ENCODE measurements at places on chromosomes 13 and 19.

DNA sequence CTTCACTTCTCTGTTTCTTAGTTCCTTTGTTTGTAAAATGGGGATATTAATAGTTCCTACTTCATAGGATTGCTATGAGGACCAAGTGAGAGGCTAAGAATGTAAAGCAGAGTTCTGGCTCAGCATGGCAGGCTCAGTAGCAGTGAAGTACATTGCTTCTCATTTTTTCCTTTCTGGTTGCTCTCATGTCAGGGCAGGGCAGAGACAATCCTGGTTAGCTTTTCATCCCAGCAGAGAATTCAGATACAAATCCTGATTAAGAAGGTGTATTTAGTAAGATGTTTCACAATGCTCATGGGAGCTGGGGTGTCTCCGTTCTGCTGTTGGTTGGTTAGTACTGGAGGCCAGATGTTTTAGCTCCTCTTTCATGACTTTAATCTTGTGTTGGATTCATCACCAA, 42.9 kb downstream of the WASF3 start:
- DNase-seq = no peak

DNA sequence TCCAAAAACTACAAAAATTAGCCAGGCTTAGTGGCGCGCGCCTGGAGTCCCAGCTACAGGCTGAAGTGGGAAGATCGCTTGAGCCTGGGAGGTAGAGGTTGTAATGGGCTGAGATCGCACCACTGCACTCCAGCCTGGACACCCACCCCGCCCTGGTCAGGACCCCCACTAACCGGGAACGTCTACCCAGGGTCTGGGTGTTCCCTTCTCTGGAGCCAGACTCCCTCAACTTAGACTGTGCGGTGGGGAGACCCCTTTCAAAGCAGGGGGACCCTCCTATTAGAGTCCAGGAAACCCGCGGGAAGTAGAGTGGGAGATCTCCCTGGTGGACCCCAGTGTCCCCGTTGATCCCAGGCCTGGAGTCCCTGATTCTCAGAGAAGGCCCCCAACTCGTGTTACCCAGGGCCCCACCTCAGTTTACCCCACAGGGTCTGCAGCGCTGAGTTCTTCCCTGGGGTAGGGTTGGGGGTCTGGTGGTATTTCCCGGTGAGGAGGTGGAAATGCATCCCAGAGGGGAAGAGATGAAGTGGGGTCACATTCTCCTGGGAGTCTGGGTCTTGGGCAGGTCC, 6.1 kb upstream of the ARRDC2 start:
- DNase-seq = no peak

- DNase-seq = no peak
These were observed 2.3 kb downstream of the MYH14 start for GRCh38 chr19:50205681-50206138.

DNA sequence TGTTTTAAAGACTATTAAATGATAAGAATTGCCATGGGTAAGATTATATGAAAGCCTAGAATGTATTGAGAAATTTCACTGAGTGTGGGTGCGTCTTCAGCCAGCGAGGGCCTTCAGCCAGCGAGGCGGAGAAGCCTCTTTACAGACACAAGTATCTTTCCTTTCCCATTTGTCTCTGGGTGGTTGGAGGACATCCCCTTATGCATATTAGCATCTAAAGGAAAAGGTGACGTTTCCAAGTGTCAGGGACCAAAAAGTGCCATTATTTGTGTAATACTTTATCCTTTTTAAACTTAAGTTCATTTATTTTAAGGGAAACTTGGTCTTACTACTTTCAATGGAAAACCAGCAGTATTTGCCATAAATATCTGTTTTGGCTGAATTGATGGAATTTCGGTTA, 22.2 kb downstream of the SMARCA4 start:
- DNase-seq = no peak

- DNase-seq = no peak
These were observed 29.4 kb upstream of the FBXL3 start for GRCh38 chr13:77056382-77056781.

GRCh38 chr13:80684217-80684991, 343.5 kb upstream of the SPRY2 start:
- DNase-seq = no peak

DNA sequence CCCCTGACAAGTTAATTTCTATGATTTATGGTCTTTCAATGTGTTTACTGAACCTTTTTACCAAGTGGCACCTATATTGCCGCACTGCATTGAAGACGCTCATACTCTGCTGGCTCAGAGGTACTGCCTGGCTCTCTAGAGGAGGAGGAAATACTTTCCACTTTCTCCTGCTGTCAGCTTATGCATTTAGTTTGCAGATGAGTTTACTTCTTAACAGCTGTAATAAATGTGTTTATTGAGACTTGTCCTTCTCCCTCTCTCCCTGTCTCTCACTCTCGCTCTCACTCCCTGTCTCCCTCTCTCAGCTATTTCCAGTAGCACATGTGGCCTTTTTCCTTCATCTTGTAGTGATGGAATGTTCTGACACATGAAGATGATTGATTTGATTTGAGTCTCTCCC, 60.3 kb upstream of the SPATA13 start:
- DNase-seq = no peak

DNA sequence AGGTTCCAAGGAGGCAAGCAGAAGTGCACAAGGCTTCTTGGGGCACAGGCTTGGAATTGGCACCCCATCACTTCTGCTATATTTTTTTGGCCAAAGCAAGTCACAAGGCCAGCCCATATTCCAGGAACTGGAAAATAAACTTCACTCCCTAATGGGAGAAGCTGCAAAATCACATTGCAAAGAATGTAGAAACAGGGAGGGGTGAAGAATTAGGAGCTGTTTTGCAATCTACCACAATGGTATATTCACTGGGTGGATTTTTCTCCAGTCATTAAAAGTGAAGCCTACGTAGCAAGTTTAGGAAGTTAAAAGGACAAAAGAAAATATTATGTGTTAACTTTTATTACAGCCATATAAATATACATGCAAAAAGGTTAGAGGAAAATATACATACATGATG, 464.8 kb downstream of the COG6 start:
- DNase-seq = no peak

DNA sequence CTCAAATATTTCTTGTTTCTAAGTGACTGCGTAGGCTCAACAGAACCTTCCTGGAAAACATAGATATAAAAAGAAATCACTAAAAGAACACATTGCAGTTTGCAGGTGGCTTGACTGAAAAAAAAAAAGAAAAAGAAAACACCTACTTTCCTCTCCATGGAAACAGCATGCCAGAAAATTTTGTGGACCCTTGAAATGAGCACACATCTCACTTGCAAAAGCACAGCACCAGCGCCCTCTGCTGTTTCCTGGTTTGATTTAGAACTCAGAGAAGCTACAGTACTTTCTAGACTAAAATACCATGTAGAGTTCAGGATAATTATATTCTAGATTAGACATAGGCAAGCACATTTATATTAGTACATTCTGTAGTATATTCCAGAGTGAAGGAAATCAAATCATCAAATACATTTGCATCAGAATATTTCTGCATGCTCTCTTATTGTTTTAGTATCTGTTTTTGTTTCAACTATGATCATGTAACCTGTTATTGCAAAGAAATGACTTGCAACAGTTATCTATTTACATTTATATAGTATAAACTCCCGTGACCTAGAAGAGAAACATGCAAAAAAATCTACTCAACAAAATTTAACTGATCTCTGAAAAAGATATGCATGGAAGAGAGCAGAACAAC, 22.3 kb upstream of the XPO4 start:
- DNase-seq = peak; percentile 70

DNA sequence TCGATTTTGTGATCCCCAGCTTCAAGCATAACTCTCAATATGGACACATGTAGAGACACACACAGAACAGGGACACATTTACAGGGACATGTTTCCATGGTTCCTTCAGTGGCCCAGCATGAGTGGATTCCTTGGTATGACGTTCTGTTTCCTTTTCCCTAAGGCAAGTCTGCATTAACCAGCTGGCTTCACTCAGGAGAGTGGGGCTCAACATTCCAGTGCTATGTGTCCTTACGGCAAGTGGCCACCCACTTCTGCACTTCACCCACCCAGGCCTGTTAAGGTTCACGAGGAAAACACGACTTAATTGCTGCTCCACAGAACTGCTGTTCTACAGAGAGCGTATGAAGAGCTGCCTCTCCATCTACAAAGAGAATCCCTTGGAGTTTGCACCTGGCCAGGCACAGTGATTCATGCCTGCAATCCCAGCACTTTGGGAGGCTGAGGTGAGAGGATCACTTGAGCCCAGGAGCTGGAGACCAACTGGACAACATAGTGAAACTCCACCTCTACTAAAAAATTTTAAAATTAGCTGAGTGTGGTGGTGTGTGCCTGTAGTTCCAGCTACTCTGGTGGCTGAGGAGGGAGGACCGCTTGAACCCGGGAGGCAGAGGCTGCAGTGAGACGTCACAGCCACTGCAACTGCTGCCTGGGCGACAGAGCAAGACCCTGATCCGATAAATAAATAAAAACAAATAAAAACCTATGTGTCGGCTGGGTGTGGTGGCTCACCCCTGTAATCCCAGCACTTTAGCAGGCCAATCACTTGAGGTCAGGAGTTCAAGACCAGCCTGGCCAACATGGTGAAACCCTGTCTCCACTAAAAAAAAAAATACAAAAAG, 32.5 kb downstream of the BRD4 start:
- no peak for DNase-seq

GRCh38 chr19:55080121-55080967, 4.7 kb downstream of the EPS8L1 start:
- peak; percentile 73 for DNase-seq

GRCh38 chr19:49441210-49441959, at the start of gene SLC17A7:
TSS of gene SLC17A7 (minus strand) at chr19:49441527. CDS start at chr19:49441379, 148 bp downstream.
- DNase-seq = peak; percentile 53

DNA sequence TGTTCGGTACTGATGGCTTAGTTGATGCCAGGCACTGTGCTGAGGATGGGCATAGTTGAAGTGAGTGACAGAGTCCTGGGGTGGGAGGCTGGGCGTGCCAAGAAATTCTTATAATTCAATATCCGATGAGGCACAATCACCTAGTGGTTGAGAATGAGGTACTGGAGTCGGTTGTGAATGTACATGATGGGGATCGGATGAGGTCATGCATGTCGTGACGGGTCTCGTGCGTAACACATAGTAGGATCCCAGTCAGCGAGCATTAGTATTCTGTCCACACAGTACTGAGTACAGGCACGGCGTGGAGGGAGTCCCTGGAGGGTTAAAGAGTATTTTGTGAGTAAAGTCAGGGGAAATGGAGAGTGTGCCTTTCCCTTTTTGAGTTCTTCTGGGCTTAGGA, 2.8 kb downstream of the SAFB start:
- no peak for DNase-seq

DNA sequence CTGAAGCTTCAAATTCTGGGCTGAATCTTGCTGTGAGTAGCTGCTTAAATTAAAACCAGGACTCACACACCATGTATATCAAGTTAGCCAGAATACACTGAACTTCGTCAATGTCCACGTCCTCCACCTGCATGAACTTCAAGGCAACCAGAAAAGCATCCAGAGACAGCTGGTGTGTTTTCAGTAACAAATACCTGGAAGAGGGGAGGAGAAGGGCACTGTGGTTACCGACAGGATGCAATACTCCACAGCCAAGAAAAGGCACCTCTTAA, 20.4 kb downstream of the PROZ start:
- no peak for DNase-seq

GRCh38 chr19:32178401-32178800, 167.0 kb upstream of the ZNF507 start:
- DNase-seq = no peak

DNA sequence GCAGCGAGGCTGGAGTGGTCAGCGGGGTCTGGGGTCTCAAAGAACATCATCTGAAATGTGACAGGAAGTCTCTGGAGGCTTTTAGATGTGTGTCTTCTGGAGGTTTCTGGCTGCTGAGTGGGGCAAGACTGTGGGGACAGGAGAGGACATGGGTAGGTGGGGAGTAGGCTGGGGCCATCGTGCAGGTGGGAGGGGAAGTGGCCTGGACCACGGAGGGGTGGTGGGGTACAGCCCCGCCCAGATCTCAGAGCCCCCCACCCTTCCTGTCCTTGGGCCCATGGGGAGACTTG, 6.2 kb downstream of the AP1M1 start:
- no peak for DNase-seq

- no peak for DNase-seq
These were observed 68.9 kb downstream of the SHISA2 start for GRCh38 chr13:25982907-25983306.

- DNase-seq = no peak
These were observed 2.2 kb upstream of the AMH start for GRCh38 chr19:2246801-2247361.

- peak; percentile 44 for DNase-seq
These were observed 25.1 kb upstream of the MEIS3 start for GRCh38 chr19:47444388-47444821.

- DNase-seq = no peak
These were observed 10.4 kb downstream of the NUDT19 start for GRCh38 chr19:32702010-32702409.

DNA sequence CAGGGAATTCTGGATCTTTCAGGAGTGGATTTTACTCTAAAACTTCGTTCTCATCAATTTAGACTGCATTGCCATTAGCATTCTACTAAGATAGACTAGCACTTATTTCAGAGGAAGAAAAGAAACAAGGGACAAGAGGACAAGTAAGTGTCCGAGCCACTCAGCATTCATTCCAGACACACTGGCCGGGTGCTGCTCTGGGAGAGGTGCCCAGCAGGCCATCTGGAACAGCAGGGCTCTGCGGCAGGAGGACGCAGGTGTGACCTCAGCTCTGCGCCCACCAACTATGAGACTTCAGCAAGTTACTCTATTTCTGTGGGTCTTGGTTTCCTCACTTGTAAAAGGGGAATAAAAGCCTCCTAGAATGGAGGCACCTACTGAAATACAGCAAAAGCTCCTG, 4.2 kb downstream of the EPS15L1 start:
- no peak for DNase-seq

GRCh38 chr19:30225676-30226463, 146.3 kb upstream of the ZNF536 start:
- no peak for DNase-seq

GRCh38 chr19:10471909-10472308, 31.2 kb downstream of the KEAP1 start:
- DNase-seq = peak; percentile 50

GRCh38 chr13:20192158-20192835, 441 bp downstream of the GJB2 start:
- DNase-seq = peak; percentile 4

GRCh38 chr19:47111006-47111621, 2.5 kb downstream of the ZC3H4 start:
- DNase-seq = peak; percentile 69

DNA sequence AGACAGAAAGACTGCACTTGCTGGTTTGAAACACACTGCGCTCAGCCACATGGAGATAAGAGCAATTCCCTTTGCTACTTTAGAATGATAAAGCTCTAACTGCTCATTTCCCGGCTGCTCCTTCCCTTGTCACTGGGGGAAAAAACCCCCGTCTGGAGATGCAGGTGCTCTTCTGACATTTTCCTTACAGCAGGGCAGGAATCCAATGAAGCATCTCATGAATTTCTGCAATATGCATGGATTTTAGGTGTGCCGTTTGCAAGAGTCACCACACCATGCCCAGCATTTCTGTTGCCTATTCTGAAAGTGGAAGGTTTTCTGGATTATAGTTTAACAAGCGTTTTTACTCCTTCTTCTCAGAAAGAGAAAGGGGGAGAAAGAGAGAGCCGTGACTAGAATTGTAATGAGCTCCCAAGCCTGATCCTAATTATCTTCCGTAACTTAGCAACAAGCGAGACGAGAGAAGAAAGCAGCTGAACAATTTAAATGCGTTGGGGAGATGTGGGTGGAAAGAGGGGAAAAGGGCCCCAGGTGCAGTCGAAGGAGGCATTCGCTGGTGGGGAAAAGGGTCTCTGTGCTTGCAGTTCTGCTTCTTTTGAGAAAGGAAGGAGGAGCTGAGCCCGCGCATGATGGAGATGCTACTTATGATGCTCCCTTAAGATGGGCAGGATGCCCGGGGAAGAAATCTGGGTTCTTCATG, 76.6 kb upstream of the SPATA13 start:
- no peak for DNase-seq

- no peak for DNase-seq
These were observed 143.5 kb downstream of the DNAJC15 start for GRCh38 chr13:43166644-43167457.

Data from CD4-positive, alpha-beta T cell treated with Interleukin-21 for 1 hour (primary cell).